ENCODE measurements at places on chromosomes 4 and X.

DNA sequence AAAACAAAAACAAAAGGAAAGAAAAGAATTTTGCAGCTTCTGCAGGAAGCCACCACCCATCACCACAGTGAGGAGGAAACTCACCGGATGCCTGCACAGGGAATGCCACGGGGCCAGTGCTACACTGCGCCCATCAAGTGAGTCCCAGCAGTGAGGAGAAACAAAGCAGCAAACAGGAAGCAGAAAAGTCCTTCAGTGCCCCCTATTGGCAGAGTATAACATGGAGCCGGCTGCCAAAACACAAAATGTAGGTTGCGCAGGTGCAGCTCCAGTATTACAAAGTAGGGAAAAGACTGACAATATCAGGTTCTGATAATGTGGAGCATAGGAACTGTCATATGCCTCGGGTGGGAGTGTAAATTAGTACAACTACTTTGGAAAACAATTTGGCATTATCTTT, 23.3 kb upstream of the SCML2 start:
- DNase-seq: no peak

DNA sequence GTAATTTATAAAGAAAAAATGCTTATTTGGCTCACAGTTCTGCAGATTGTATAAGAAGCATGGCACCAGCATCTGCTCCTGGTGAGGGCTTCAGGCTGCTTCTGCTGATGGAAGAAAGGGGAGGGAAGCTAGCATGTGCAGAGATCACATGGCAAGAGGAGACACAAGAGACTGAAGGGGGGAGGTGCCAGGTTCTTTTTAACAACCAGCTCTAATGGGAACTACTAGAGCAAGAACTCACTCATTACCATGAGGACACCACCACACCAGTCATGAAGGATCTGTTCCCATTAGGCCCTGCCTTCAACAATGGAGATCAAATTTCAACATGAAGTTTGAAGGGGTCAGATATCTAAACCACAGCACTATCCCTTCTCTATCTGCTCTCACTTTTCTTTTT, 9.4 kb upstream of the COPS4 start:
- no peak for DNase-seq

DNA sequence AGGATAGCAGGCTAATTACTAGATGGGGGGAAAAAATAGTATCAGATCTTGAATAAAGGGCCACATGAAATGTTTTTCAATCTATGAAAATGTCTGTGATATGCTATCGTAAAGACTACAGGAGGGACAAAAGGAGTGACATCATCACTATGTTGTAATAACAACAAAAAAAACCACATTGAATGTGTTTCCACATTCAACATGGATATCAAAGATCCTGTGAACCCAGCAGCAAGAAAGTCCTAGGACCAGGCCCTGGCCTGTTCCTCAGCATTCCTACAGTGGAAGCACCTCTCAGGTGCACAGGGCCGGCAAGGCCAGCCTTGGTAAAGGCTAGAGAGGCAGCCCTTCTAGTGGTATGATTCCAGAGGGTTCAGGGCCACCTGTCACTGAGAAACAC, 118.3 kb downstream of the RELL1 start:
- no peak for DNase-seq

- DNase-seq: no peak
These were observed 63.1 kb upstream of the GRPR start for GRCh38 chrX:16060252-16060651.

DNA sequence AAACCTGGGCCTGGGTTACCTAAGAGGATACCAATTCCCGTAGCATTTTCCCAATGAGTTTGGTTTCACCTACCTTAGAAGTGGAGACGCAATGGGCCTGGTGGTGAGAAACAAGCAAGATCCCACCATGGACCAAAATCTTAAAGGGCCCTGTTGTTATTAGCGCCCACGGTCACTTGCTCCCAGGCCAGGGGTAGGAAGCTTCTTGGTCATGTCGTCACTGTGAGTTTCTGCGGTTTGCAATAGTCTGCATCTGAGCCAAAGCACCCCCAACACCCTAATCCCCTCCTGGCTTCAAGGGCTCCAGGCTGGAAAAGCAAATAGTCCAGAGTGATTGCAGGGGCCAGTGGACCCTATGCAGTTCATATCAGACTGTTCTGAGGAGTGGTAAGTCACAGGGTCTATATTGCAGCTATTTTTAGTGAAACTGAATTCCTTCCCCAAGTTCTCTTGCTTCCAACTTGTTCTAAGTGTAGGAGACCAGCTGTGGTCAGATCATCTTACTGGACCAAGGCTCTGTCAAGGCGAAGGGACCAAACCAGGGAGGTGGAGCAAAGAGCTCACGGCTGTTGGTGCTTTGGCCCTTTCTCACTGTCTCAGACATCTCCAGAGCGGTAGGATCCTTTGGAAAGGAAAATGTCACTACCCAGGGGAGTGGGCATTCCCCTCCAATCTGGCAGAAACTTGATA, 307.9 kb upstream of the F9 start:
- no peak for DNase-seq

GRCh38 chr4:71608678-71609071, 175.2 kb downstream of the GC start:
- DNase-seq: no peak

- DNase-seq: no peak
These were observed 2.9 kb downstream of the TMEM129 start for GRCh38 chr4:1718095-1718850.

GRCh38 chr4:48931459-48931858, 24.9 kb upstream of the OCIAD2 start:
- no peak for DNase-seq

DNA sequence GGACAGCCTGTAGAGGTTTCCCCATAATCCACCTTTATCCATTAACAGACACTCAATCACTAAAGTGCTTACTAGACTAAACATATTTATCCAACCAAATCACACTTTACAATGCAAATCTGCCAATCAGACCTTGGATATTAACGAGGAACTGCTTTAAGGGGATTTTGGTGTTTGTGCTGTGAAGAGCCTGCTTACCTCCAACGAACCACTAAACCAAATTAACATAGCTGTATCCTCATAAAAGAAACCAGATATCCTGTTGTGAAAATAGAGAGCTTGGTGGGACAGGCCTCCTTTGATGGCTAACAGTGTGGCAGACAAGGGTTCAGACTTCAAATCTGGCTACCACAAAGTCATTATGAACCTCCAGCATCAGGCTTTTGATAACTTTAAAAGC, 252.6 kb upstream of the HAND2 start:
- DNase-seq: no peak

DNA sequence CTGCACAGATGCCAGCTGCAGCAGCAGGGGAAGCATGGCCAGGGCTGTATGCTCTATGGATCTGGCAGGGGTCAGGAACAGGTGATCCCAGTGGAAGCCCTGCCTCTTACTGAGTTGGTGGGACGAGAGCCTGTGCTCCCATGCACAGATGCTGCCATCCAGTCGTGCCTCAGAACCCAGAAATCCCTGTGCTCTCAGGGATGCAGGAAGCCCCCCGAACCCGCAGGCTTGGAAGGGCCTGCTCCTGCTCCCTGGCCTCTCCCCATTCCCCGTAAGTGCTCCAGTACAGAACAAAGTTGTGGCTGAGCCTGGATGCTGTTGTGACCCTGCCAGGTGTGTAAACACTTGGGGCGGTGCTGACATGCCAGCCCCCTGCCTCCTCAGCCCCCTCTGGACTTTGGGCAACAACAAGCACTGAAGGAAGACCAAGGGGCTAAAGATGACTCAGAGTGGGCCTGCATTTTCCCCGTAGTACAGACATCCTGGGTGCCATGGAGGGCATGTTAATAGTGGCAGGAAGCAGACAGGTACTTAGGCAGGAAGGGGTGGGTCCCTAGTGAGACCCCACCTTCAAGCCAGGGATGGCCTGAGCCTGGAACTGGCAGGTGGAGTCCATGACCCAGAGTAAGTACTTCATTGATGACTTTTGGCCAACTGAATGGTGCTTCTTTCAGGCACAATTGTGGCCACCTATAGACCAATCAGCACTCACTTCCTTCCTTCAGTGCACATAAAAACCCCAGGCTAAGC, 1640.7 kb downstream of the C4orf33 start:
- no peak for DNase-seq

DNA sequence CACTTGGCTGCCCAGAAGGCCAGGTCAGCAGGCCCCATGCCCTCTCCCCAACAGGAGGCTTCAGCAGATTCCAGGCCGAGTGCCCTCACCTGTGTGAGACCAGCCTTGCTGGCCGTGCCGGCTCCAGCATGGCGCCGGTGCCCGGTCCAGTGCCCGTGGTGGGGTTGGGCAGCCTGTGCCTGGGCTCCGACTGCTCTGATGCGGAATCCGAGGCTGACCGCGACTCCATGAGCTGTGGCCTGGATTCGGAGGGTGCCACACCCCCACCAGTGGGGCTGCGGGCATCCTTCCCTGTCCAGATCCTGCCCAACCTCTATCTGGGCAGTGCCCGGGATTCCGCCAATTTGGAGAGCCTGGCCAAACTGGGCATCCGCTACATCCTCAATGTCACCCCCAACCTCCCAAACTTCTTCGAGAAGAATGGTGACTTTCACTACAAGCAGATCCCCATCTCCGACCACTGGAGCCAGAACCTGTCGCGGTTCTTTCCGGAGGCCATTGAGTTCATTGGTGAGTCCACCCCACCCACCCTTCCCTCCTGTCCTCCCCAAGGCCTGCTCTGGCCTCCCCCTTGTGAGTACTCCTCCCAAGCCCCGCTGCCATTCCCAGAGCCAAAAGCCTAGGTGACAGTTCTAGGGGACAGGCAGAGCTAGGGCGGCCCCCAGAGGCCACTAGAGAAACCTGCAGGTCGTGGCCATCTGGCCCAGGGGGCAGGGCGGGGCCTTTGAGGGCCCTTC, 2.3 kb downstream of the DUSP9 start:
- DNase-seq: no peak

DNA sequence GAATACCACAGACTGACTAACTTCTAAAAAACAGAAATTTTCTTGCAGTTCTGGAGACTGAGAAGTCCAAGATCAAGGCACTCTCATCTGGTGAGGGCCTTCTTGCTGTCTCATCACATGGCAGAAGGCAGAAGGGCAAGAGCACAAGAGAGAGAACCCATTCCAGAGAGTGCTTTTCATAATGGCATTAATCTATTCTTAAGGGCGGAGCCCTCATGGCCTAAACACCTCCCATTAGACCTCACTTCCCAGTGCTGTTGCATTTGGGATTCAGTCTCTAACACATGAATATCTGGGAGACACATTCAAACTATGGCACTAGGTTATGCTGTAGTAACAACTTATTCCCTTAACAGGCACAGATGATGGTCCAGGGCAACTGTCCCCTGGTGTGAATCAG, 37.1 kb upstream of the TLR2 start:
- DNase-seq: no peak

- no peak for DNase-seq
These were observed 35.9 kb upstream of the RELL1 start for GRCh38 chr4:37721995-37722638.

DNA sequence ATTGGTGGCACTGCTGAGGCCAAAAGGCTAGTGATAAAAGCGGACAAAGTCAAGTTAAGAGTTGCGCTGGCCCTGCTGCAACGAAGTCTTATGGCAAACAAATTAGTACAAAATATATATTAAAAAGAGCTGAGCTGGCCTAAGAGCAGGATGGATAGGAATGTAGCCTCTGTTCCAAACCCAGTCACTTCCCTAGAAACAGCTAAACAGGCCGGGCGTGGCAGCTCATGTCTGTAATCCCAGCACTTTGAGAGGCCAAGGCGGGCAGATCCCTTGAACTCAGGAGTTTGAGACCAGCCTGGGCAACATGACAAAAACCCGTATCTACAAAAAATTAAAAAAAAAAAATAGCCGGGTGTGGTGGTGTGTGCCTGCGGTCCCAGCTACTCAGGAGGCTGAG, 32.4 kb upstream of the UGDH start:
- DNase-seq: no peak

DNA sequence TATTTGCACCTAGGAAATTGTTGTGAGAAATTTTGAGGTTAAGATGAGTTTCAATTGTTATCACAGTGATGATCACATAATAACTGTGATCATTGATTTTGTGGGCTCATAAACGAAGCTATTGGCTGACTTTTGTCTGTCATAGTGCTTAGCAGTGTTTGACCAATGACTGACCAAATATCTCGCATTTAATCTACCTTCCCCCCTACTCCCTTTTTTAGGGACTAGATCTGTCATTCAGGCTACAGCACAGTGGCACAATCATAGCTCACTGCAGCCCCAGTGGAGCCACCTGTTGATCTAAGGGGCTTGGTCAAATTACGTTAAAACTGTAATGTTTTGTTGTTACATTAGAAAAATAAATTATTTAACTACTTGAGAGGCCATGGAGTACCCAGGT, 1.5 kb downstream of the FUNDC2 start:
- DNase-seq: no peak

DNA sequence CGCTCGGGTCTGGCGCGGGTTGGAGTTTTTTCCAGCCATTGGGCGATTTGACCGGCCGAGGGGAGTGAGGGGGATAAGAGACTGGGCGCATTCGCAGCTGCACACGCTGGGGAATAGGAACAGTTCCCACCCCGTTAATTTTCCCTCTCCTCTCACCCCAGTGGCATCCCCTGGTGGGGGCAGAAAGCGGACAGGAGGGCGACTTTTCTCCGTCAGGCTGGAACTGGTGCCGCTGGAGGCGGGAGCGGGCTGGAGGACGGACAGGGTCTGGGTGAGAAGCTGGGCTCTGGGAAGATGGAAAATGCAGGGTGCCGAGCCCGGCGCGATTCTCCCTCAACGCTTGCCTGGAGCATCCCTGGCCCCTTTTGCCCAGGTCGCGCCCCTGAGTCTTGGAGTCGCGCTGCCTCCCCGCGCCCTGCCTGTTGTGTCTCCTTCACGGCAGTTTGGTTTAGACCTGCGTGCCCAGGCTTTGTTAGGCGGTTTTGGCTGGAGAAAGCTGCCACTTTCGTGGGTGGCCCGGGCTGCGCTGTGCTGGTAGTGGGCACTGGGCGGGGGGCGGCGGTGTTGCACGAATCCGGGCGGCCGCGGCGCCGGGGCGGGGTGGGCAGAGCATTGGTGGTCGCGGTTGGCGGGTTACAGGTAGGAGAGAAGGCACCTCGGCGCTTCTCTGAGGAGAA, 2.0 kb downstream of the ADGRL3 start:
- no peak for DNase-seq

- DNase-seq: no peak
These were observed 87.7 kb downstream of the SHROOM2 start for GRCh38 chrX:9873952-9874351.

DNA sequence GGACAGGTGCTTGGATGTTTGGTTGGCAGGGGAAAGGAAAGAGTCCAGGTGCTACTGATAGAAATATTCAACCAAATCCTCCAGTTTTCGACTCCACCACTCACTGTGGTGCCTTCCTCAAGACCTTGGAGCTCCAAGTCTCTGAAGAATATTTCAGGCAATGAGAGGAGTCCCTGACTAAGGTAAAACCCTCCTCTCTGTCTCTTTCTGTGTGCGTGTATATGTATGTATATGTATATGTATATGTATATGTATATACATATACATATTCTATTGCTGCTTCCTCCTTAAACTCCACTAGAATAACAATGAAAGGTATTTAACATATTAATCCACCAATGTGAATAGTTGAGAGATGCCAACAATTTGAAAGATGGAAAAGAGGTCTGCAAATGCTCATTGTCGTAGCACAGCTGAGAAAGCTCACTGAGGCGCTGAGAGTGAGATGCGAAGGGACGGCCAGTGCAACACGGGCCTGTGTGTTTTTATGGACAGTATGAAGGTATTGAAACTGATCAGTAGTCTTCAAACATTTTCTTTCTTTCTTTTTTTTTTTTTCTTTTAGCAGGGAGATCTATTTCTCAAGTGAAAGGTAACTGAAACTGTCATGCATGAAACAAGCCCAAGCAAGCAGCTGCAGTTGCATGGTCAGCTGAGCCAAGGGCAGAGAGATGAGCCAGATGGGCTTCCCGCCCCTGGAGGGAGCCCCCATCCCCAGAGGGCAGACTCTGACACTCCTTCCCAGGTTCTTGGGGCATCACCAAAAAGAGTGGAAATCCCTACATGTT, 41.1 kb upstream of the HS3ST1 start:
- no peak for DNase-seq

- DNase-seq: no peak
These were observed 30.1 kb upstream of the IQCM start for GRCh38 chr4:149845743-149846142.
